ENCODE measurements at places on chromosomes 6 and 20. TPM values are rescaled to one million over a fixed set of nuclear protein-coding genes. Genes with fewer than 3 reads are reported as not detected.
A peak's percentile ranks its signal among the peaks of the same experiment; 100 is the strongest.

The MRPL2 gene
- 17.3 TPM for total RNA-seq

The BLCAP gene
- 47.6 TPM for total RNA-seq

GRCh38 chr6:119493980-119494379 is 144.4 kb upstream of the MAN1A1 start:
- H3K27ac ChIP-seq = no peak overlapping the region
- H3K4me1 ChIP-seq = no peaks in the 10 kb centered on the region
- no peaks in the 10 kb centered on the region for H3K27me3 ChIP-seq
- no peak for ATAC-seq
- H3K36me3 ChIP-seq = no peaks in the 10 kb centered on the region

GRCh38 chr20:31587545-31588389 is 17.3 kb upstream of the ID1 start:
- H3K4me1 ChIP-seq = peaks cover 19% of the 10 kb centered on the region
- H3K36me3 ChIP-seq = no peaks in the 10 kb centered on the region
- peak; percentile 87 for ATAC-seq
- peak overlapping the region; percentile 32 for H3K4me3 ChIP-seq

- no peak overlapping the region for H3K27ac ChIP-seq
- peaks cover 67% of the 10 kb centered on the region for H3K27me3 ChIP-seq
- H3K4me1 ChIP-seq = peaks cover 16% of the 10 kb centered on the region
- no peak for ATAC-seq
- no peaks in the 10 kb centered on the region for H3K36me3 ChIP-seq
Measured at GRCh38 chr6:122996794-122997505, 915 bp downstream of the CLVS2 start.

DNA sequence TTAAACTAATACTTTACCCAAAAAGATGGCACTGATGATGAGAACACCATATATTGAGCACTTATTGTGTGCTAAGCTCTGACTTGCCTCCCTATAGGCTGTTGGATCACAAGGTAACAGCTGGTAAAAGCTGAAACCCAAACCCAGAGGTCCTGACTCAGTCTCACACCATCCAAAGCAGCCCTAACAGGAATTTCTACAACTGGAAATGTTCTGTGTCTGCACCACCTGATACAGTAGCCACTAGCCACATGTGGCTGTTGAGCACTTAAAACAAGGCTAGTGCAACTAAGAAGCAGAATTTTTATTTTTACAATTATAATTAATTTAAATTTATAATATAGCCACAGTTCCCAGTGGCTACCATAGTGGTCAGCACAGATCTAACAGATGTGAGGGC is 15.6 kb upstream of the MATN4 start:
- no peak overlapping the region for H3K27ac ChIP-seq
- H3K4me1 ChIP-seq = peaks cover 3% of the 10 kb centered on the region
- H3K27me3 ChIP-seq = no peaks in the 10 kb centered on the region
- ATAC-seq = no peak

- H3K36me3 ChIP-seq = no peaks in the 10 kb centered on the region
Measured at GRCh38 chr20:7437311-7437710, 502.9 kb downstream of the HAO1 start.

DNA sequence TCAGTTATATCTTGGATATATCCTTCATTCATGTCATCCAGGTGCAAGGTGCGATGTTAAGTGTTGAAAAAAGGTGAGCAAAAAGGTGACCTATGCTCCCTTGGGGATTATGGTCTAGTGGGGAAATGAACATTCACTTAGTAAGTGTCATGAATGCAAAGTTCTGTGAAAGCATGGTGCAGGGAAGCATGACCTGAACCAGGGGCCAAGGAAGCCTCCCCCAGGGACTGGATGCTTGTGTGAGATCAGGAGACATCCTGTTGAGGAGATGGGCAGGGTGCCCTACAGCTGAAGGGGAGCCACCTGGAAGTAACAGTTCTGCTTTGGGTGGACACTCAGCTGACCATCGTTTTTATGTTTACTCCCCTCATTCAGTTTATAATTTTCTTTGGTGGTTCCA is 179.5 kb downstream of the SYNDIG1 start:
- H3K4me3 ChIP-seq = no peak overlapping the region
- H3K36me3 ChIP-seq = no peaks in the 10 kb centered on the region
- H3K4me1 ChIP-seq = no peaks in the 10 kb centered on the region
- ATAC-seq = no peak
- no peak overlapping the region for H3K27ac ChIP-seq

- no peaks in the 10 kb centered on the region for H3K27me3 ChIP-seq
- no peak overlapping the region for H3K27ac ChIP-seq
- H3K4me3 ChIP-seq = no peak overlapping the region
Measured at GRCh38 chr20:7696311-7696710, 243.9 kb downstream of the HAO1 start.

DNA sequence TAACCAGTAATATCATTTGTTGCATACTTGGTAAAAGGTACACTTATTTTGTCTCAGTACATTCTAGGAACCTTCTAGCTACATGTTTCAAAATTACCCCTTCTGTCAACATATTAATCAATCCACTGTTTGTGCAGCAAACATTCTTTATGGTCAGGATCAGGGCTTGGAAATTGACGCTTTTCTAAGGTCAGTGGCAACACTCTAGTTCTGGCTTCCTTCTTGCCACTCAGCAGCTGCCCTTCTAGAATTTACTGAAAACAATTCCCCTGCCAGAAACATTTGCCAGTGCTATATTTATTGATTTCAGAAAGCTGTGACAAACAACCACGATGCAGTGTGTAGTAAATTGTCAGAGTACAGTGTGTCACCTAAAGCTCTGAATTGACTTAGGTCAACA is 84.7 kb upstream of the FBXL4 start:
- H3K27ac ChIP-seq = no peak overlapping the region

The LY6G6D gene
- not detected for total RNA-seq

DNA sequence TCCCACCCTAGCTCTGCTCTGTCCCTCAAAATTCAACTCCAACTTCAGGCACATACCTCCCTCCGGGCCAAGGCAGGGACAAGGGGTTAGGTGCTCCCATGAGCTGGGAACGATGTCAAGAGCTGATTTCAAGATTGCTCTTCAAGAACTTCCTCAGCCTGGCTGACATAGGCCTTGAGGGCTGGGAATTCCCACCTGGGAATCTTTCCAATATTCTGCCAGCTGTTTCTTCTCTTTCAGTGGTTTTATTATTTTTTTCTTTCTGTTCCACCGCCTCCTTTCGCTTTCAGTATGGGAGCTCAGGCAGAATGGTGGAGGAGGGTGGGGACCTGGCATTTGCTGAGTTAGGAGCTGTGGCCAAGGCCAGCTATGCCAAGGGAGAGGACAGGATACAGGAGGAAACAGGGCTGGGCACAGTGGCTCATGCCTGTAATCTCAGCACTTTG is 33.7 kb downstream of the SRSF3 start:
- no peaks in the 10 kb centered on the region for H3K27me3 ChIP-seq
- ATAC-seq = peak; percentile 69
- H3K36me3 ChIP-seq = no peaks in the 10 kb centered on the region
- H3K4me3 ChIP-seq = no peak overlapping the region

DNA sequence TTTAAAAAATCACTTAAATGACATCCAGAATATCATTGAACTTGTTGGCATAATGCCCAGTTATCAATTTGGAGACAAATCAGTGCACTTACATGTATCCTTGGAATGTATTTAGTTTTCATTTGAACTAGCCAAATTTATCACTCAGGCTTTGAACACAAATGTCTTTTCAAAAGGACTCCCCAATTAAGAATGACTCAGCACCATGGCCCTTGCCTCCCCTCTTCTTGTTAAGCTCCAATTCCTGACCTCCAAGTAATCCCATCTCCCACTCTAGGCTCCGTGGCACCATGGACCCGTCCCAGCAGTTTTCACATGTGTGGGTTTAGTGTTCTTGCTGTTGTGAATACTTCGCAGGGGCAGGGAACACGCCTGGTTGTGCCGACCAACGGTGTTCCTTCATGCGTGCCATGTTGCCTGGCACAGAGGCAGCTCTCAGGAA is 2.7 kb downstream of the AKAP12 start:
- H3K4me3 ChIP-seq = peak overlapping the region; percentile 94
- H3K36me3 ChIP-seq = no peaks in the 10 kb centered on the region
- no peaks in the 10 kb centered on the region for H3K27me3 ChIP-seq
- no peak overlapping the region for H3K27ac ChIP-seq
- peaks cover 47% of the 10 kb centered on the region for H3K4me1 ChIP-seq

GRCh38 chr6:149264629-149265028 is 52.9 kb upstream of the TAB2 start:
- H3K4me1 ChIP-seq = no peaks in the 10 kb centered on the region
- no peaks in the 10 kb centered on the region for H3K36me3 ChIP-seq
- no peak overlapping the region for H3K27ac ChIP-seq

The PACSIN1 gene
- total RNA-seq = not detected

The NKAPL gene
- 4.1 TPM for total RNA-seq

The OR2H1 gene
- not detected for total RNA-seq

- H3K27me3 ChIP-seq = no peaks in the 10 kb centered on the region
- no peaks in the 10 kb centered on the region for H3K36me3 ChIP-seq
- peak within 1 kb of the TSS; percentile 84 for H3K27ac ChIP-seq
Measured at GRCh38 chr6:116511424-116512110, at the start of gene CALHM5. Gene CALHM5, plus strand, starts transcription at chr6:116511639. Its CDS starts 58 bp downstream, at chr6:116511697.

- H3K4me3 ChIP-seq = no peak overlapping the region
- ATAC-seq = no peak
- no peak overlapping the region for H3K27ac ChIP-seq
Measured at GRCh38 chr6:106975738-106976064, 1.2 kb upstream of the CD24 start.

The HINT3 gene
- 51.2 TPM for total RNA-seq

DNA sequence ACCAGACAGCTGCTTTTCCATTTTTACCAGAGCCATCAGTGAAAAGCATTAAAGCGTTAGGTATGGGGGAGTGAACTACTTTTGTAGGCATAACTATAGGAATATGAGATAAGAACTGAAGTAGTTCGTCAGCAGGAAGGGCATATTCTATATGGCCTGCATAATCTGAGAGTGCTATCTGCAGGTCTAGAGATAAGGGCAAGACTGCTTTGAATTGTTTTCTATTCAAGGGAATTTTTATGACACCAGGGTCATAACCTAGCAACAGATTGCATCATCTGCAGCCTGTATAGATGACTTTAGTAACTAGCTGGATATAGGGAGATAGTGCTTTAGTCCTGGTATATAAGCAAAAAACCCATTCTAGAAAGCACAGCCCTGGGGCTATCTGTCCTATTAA is 437.3 kb upstream of the HTR1E start:
- no peaks in the 10 kb centered on the region for H3K4me1 ChIP-seq
- H3K27ac ChIP-seq = no peak overlapping the region
- H3K27me3 ChIP-seq = no peaks in the 10 kb centered on the region

The FILIP1 gene
- 57.6 TPM for total RNA-seq

DNA sequence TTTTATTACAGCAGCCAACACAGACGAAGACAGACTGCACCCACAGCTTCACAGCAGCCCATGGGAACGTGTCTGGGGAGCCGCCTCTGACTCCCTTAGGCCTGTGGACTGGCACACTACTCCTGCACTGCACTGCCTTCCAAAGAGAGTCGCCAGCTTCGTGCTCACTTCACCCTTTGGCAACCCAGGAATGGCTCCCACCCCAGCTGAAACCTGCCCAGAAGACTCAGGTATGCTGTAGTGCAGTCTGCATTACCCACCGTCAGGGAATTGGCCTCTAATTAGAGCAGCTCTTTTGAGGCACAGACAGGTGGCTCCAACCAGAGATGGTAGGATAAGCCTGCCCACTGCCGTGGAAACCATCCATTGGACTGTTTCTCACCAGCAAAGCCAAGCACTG is 39.9 kb upstream of the FRMD1 start:
- H3K36me3 ChIP-seq = no peaks in the 10 kb centered on the region
- no peak overlapping the region for H3K27ac ChIP-seq
- H3K4me3 ChIP-seq = no peak overlapping the region
- no peak for ATAC-seq

GRCh38 chr6:57198926-57199636 is 23.0 kb downstream of the RAB23 start:
- H3K4me1 ChIP-seq = peaks cover 33% of the 10 kb centered on the region
- H3K4me3 ChIP-seq = no peak overlapping the region
- H3K27me3 ChIP-seq = no peaks in the 10 kb centered on the region
- H3K27ac ChIP-seq = peak overlapping the region; percentile 41
- no peak for ATAC-seq

GRCh38 chr6:3825331-3825831 is 23.8 kb upstream of the FAM50B start:
- peak overlapping the region; percentile 88 for H3K27ac ChIP-seq
- peak; percentile 13 for ATAC-seq
- H3K36me3 ChIP-seq = no peaks in the 10 kb centered on the region
- peak overlapping the region; percentile 33 for H3K4me3 ChIP-seq

DNA sequence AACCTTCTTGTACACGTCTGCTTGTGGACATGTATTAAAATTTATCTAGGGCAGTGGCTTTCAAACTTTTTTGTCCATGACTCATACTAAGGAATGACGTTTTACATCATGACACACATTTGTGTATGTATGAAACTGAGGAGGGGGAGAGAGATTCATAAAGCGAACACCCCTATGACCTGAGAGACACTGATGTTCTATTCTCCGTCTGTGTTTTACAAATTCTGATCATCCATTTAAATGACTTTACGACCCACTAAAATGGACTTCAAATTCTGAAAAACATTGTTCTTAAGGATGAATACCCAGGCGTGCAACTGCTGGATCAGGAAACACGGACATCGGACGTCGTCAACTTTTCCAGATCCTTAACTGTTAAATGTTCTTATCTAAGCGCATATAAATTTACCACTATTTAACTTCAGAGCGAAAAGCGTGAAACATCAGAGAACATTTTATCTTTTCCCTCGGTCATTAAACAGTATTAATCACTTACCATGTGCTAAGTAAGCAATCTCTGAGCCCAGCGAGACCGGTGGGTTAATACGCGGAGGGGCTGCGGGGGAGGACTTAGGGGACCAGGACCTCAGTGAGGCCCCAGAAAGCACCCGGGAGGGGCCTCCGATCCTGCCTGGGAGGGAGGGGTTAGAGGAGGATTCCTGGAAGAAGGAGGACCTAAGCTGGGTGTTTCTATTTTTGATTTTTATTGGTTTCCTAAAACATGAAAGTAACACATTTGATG is 1.2 kb downstream of the PLAGL1 start:
- no peaks in the 10 kb centered on the region for H3K4me1 ChIP-seq
- H3K27ac ChIP-seq = no peak overlapping the region
- peak overlapping the region; percentile 35 for H3K4me3 ChIP-seq
- no peaks in the 10 kb centered on the region for H3K36me3 ChIP-seq

DNA sequence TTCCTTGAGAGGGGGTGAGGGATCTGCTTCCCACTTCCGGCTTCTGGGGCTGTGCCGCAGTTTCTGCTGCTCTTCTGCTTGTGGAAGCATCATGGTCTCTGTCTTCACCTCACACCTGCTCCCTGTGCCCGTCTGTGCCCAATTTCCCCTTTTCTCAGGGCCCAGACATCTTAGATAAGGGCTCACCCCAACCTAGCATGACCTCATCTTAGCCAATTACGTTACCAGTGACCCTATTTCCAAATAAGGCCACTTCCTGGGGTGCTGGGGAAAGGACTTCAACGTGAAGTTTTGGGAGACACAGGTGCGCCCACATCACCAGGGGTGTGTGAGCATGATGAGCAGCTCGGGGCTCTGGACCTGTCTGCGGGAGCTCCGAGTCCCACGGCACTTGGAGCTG is 20.7 kb upstream of the RBBP8NL start:
- no peak for ATAC-seq
- peaks cover 66% of the 10 kb centered on the region for H3K27me3 ChIP-seq
- no peak overlapping the region for H3K4me3 ChIP-seq
- no peaks in the 10 kb centered on the region for H3K36me3 ChIP-seq
